8988T (cell line): ENCODE measurements at places on chromosomes 5 and 9.

GRCh38 chr5:150278046-150278730 is 11.4 kb downstream of the CAMK2A start:
- no peak for DNase-seq

GRCh38 chr5:137822158-137822764 is 45.4 kb upstream of the MYOT start:
- DNase-seq, result peak; percentile 31

DNA sequence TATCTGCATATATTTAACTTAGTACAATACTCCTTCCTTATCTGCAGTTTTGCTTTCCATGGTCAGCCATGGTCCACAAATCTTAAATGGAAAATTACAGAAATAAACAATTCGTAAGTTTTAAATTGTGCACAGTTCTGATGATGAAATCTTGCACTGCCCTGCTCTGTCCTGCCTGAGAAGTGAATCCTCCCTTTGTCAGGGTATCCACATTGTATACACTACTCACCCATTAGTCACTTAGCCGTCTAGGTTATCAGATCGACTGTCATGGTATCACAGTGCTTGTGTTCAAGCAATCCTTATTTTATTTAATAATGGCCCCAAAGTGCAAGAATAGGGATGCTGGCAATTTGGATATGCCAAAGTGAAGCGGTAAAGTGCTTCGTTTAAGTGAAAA is 8.3 kb upstream of the YTHDC2 start:
- no peak for DNase-seq

DNA sequence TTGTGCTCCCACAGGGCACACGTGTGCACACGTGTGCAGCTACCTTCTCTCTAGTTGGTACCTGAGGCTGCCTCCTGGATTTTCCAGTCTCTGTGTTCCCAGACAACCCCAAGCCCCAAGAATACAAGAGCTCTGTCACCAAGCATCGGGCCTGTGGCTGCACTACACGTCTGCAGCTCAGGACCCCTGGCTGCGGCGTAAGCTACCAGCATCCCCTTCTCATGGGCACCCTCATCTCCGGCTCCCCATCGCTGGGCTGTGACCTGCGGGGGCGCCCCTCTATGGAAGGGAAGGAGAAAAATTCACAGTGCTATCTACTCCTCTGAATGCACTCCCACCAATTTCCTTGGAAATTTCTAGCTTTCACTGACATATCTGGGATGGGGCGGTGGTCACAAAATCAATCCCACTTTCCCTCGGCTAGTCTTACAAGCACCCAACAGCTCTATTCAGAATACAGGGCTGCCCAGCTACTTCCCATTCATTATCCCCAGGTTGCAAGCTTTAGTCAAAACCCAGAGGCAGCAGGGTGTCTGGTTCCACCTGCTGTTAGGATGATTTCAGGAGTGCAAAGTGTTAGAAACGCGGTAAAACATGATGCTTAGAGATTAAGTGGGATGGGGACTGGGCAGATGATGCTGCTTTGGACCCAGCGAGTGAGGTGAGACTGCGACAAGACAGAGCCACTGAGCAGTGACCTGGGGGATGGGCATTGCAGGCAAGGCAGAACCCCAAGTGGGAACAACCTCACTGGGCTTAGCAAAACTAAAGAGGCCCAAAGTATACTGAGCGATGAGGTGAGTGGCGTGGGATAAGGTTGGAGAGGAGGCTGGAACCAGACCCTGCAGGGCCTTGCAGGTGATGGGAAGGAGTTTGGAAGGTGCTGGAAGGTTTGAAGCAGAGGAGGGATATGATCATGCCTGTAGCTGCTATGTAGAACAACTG is 121.7 kb downstream of the KCNIP1 start:
- DNase-seq, result no peak

GRCh38 chr9:135139366-135139959 is 52.0 kb downstream of the OLFM1 start:
- no peak for DNase-seq

- DNase-seq, result no peak
Measured at GRCh38 chr5:87754009-87754757, 341.5 kb upstream of the CCNH start.

DNA sequence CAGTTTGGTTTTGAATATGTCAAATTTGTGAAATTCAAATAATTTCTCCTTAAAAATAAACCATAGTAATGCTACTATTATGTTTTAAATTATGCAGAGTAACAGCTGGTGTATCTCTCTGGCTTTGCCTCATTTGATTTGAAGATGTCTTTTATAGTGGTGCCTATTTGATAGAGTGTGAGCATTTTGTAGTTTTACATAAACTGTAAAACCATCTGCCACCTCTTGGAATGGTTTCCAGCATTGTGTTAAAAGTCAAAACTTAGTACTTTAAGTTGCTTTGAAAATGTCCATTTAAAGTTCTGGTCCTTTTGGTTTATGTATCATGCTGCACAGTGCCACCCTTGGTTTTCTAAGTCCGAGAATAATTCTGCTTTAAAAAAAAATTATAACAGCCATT is 15.6 kb downstream of the PRDM6 start:
- DNase-seq, result no peak

- DNase-seq, result peak; percentile 18
Measured at GRCh38 chr5:82356808-82357671, 78.9 kb upstream of the RPS23 start.

DNA sequence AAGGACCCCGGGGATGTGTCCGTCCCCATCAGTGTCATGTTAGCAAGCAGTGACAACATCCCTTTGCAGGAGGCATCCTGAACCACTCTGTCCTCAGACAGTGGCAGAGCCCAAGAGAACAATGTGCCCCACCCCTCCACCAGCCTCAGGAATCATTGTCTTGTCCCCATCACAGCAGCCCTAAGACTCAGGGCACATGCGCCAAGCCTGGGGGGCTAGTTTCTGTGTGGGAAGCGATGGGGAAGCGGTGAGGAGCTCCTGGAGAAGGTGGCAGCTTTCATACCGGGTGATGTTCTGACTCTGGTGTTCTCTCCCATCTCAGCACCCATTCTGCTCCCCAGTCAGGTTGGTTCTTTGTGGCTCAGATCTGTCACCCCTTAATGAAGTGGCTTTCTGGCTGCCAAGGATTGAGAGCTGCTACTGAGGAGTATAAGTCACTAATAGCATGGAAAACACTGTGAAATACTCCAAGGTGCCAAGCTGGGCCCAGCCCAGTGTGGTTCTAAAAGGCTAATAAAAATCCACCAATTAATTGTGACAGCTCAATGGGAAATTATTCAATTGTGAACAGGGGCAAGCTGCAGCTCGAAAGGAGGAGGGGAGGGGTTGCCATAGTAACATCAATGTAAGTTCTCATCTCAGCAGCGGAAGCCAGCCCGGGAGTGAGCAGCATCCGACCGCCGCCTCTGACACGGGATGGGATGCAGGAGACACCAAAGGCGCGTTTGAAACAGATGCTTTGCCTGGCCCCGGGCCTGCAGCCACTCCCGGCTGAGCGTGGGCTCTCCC is 4.7 kb downstream of the QRFP start:
- DNase-seq, result no peak

GRCh38 chr5:160369990-160370712 is at the start of gene C1QTNF2:
Gene C1QTNF2, minus strand, starts transcription at chr5:160370626. Its CDS starts 15,615 bp downstream, at chr5:160355011.
- DNase-seq, result peak; percentile 41

- DNase-seq, result no peak
Measured at GRCh38 chr9:5671711-5672353, 42.9 kb downstream of the RIC1 start.

- no peak for DNase-seq
Measured at GRCh38 chr9:110027671-110028081, 180.3 kb downstream of the C9orf152 start.

DNA sequence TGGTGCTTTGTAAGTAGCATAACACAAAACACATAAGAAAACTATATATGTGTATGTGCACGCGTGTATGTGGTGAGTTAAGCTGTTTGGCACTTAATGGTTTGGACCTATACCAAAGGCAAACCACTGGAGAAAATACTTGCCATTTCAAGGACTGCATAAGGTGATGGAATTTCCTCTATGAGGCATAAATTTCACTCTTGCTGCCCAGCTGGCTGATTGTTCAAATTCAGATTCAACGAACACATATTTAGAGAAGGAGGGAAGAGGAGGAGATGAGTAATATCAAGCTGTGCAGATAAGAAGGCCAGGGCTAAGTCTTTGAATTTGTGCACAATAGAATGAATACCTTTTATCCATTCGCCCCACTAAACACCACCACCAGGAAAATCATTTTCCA is 470.6 kb upstream of the MPDZ start:
- no peak for DNase-seq

GRCh38 chr5:179795049-179795862 is 1.5 kb downstream of the LTC4S start:
- peak; percentile 53 for DNase-seq

DNA sequence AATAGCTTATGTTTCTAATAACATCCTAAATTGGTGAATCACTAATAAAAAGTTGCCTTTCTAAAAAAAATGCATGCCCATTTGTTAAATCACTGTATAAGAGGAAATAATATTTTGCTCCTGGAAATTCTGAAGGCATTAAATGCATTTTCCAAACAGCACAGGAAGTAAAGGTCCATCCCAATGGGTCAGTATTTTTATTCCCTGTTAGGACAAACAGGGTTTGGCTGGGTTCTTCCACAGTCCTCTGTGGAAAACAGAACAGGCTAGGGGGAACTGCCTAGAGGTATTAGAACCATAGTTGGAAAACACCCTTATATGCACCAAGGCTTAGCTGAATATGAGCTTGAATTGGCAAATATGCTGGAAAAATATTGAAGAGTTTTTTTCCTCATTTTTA is 85.2 kb downstream of the OXCT1 start:
- DNase-seq, result no peak

DNA sequence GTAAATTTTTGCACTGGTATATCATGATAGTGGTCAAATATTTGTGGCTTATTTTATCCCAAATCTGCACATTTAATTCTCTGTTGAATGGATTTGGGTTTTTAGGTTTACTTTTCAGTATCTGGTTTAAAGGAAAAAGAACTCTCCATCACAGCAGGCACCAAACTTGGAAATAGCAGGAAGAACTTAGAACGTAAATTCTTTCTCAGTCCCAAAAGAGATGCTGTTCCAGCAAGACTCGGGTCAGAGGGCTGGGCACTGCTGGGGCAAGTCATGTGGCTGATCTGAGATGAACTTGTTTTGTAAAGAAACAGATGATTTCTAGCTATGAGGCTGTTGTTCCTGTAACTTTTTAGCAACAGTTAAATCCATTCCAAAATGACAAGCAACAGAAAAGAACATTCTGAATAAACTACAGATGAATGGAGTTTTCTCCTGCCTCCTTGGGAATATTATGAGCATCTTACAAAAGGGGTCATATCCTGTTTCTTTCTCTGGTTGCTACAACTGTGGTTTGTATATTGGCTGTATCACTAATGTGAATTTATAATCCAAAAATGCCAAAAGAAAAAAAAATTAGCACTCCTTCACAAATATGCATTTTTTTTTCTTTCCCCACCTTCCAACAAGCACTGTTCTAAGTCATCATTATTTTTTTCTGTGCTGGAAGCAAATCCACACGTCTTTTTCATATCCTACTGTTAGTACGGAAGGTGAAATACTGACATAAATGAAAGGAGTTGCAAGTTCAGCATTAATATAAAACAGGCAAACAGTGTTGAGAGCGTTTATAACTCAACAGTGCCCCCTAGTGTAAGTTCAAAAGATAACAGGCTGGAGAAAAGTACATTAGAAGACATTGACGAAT is 31.1 kb downstream of the OR2K2 start:
- no peak for DNase-seq

DNA sequence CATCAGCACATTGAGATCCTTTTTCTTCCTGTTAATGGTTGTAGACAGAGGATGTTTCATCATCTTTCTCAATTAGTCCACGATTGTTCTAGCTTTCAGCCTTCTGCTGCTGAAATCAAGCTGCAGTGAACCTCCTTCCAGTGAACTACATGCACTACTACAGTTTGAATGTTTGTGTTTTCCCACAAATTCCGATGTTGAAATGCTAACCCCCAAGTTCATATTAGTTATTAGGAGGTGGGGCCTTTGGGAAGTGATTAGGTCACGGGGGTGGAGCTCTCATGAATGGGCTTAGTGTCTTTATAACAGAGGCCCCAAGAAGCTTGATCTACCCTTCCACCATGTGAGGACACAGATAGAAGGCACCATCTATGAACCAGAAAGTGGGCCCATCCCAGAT is 32.9 kb downstream of the NSG2 start:
- no peak for DNase-seq

DNA sequence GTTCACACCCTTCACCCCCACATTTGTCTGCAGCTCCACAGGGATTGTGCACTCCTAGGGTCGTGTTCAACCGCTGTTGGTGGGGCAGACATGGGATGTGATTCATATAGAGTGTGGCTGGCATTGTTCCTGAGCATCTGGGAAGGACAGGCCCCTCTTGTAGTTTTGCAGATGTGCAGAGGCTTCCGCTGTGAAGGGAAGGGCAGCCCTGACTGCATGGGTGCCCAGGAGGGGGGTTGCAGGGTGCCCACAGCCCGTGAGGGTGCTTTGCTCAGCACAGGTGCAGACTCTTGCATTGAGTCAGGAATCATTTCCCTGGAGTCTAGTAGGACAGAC is 30.2 kb upstream of the PITX1 start:
- no peak for DNase-seq

- DNase-seq, result no peak
Measured at GRCh38 chr5:38208782-38209378, 49.5 kb upstream of the EGFLAM start.

GRCh38 chr5:133296624-133297023 is 244.8 kb downstream of the HSPA4 start:
- DNase-seq, result no peak

DNA sequence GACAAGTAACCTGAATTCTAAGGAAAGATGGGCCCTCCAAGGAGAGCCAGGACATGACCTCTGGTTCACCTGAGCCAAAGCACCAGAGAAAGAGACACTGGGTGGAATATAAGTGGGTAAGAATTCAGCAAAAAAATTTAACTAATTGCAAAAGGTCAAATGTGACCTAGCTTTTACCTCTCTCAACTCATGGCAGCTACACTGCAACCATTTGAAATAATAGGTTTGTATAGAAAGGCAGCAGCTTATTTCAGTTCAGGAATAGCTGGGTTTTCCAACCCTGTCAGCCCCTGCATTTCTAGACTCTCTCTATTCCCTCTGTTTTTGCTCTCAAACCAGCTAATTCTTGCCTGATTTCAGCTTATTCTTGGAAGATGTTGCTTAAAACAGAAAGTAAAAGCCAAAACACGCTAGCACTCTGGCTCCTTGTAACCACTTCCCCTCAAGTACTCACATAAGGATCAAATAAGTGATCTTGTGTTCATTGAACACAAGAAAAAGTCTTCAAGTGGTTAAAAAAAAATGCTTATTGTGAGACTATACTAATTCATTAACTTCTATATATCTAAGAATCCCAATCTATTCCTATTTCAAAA is 101.1 kb upstream of the NR4A3 start:
- DNase-seq, result no peak

DNA sequence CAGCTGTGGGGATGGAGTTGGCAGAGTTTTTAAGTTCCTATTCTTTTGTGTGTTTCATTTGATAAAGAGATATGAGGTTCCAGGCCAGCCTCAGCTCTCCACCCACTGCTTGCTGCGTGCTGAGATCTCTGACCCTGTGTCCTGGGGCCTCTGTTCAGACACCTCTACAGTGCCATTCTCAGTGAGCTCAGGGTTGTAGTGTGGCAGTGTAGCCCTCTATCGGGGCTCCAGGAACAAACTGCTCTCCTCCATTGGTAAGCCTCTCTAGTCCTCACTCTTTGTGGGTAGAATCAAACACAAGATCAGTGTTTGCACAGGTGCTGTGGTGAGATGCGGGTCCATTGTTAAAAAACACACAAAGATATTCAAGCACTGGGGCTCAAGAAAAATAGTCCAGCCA is 386.6 kb upstream of the RPS23 start:
- no peak for DNase-seq

GRCh38 chr5:67728326-67728890 is 487.1 kb upstream of the PIK3R1 start:
- DNase-seq, result no peak
